Activated T-cell treated with anti-CD3 and anti-CD28 coated beads, Interleukin-2, amount 50 U/mL, for 72 hours (primary cell): ENCODE measurements at places on chromosomes 2 and 18.
A peak's percentile ranks its signal among the peaks of the same experiment; 100 is the strongest.

DNA sequence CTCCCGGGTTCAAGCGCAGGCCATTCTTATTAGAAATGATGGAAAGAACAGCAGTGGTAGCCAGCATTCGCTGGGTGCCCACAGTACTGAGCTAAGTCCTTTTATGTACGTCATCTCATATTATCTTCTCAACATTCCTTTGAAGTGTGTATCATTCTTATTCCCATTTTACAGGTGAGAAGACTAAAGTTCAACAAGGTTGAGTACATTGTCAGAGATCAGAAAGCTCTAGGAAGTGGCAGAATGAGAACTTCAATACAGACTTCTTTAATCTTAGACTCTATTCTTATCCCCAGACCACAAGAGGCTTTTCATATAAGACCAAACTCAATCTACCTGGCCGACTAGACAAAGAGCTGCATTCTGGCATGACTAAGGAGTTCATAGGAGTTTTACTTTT lies 86.7 kb downstream of the NPAS2 start:
- DNase-seq: no peak

- DNase-seq: no peak
Observed at GRCh38 chr2:120936476-120937334, 201.0 kb downstream of the GLI2 start.

GRCh38 chr2:148924514-148925178 lies 49.6 kb downstream of the KIF5C start:
- no peak for DNase-seq

GRCh38 chr2:226790431-226790830 lies 9.2 kb downstream of the IRS1 start:
- no peak for DNase-seq

DNA sequence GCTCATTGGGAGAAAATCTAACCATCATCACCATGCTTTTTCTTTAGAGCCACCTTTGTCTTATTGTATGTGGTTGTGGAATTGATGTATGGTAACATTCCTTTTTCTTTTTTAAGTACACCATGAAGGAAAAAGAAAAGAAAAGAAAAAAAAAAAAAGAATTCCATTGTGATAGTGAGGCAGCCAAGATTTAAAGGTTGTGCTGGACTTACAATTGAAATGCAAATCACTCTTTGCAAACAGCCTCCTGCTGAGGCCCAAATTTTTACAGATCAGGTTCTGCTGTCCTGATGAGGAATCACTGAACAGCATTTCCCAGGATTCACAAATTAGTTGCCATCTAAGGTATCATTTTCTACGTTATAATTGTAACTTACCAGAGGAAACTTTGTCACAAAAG lies 1101.0 kb upstream of the FANCL start:
- no peak for DNase-seq

DNA sequence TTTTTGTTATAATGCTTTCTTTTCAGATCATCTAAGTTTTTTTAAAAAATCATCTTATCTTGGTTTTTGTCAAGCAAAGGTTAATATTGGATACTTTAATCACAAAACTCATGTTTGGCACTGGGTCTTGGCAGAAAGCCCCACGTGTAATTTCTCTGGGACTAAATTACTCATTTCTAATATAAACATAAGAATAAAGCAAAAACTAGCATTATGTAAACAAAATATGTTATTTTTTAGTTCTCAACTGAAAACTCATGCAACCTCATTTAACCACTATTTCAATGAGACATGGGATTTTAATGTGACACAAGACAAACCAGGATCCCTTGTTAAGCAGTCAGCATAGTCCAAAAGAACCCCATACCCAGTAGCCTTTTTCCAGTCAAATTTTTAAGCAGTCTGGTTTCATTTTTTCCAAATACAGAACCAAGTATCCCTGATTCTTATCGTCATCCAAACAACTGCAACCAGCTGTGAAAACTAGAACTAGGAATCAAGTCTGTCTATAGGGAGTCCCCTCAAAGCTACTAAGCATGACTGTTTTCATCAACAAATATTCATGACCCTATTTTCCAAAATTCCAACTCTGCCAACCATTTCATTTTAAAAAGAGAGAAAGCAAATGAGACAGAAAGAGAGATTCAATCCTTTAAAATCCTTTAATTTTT lies 27.1 kb downstream of the PID1 start:
- no peak for DNase-seq

DNA sequence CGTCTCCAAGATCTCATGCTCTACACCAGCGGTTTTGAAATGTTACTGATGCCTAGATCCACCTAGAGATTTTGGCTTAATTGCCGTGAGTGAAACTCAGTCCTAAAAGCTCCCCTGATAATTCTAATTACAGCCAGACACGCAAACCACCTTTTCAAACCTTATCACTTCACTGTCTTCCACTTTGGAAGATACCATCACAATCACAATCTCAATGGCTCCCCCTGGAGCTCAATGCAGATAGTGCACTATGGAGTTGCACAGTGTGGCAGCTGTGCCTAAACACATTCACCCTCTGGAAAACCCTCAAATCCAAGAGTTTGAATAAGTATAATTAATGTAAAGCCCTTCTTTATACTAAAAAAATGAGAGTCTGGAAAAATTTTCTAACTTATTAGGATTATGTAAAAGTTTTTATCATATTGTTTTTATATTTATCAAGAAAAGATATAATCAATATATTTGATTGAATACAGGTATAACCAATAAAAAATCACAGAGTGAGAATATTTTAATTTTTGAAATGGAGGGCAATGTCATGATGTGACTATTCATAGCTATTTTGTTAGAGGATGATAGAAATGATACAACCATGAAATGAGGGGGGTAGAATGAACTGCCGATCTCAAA lies 102.9 kb upstream of the SLC8A1 start:
- peak; percentile 46 for DNase-seq

GRCh38 chr2:69564604-69565003 lies 78.9 kb downstream of the AAK1 start:
- no peak for DNase-seq

GRCh38 chr2:107430006-107430405 lies 396.7 kb upstream of the RGPD4 start:
- DNase-seq: no peak

DNA sequence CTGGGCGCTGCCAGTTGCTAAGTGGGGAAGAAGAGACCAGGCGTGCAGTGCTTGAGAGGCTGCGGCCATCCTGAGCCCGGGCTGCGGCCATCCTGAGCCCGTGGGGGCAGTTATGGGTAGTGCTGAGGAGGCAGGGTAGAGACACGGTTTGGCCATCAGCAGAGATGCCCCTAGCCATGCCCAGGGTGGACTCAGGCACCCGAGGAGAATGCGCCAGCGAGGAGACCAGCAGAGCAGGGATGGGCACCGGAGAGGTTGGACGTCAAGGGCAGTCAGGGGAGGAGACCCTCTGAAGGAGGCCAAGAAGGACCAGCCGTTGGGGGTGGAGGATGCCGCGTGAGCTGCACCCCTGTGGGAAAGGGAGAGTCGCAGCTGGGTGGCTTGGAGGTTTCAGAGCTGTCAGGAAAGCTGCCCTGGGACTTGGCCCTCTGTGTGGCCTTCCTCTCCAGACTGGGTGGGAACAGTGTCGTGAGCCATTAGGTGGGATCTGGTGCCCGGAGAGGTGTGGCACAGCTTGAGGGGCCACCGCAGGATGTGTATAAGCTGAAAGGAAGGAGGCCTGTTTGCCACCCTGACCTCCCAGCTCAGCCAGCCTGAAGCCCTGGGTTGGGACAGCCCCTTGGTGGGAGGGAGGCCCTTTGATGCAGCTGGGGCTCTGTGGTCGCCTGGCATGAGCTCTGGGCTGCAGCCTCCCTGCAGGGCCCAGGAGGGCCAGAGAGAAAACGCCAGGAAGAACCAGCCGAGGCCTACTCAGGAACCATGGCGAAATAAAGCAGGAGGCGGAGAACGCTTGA lies 56.0 kb downstream of the SH3BP4 start:
- no peak for DNase-seq

GRCh38 chr18:23099621-23100020 lies 35.7 kb upstream of the CABLES1 start:
- DNase-seq: no peak

GRCh38 chr2:32383858-32384257 lies 27.0 kb downstream of the BIRC6 start:
- no peak for DNase-seq

DNA sequence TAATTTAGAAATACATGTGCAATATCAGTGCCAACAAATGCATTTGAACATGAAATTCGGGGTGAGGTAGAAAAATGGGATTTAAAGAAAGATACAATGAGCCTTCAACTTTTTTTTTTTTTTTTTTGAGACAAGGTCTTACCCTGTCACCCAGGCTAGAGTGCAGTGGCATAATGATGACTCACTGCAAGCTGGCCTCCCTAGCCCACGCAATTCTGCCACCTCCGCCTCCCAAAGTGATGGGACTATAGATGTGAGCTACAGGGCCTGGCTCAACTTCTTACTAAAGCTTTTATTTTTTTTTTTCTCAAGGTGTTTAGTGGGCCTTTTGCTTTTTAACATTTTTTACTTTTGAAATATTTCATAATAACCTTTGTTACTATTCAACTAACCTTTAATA lies 365.6 kb downstream of the LRRTM4 start:
- no peak for DNase-seq

- DNase-seq: no peak
Observed at GRCh38 chr2:69986691-69987090, 25.3 kb upstream of the ASPRV1 start.

- no peak for DNase-seq
Observed at GRCh38 chr2:11505652-11506610, 27.9 kb upstream of the GREB1 start.

GRCh38 chr2:13524492-13524891 lies 807.8 kb downstream of the TRIB2 start:
- no peak for DNase-seq

DNA sequence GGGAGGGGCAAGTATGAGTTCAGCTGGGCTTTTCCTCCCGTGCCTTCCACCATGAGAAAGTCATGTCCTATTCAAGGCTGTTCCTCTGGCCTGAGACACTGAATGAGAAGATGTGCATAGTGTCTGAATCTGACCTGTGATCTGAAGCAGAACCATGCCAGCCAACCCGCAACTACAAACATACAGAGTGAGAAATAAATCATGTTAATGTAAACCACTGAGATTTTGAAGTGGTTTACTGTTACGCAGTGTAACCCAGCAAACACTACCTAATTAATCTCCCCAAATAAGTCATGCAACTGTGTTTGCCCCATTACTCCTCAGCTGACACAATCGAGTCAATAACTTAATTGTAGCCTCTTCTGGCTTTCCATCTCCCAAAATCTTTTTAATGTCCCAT lies 49.2 kb downstream of the METTL4 start:
- DNase-seq: no peak

GRCh38 chr2:184637781-184638180 lies 39.5 kb downstream of the ZNF804A start:
- DNase-seq: no peak

DNA sequence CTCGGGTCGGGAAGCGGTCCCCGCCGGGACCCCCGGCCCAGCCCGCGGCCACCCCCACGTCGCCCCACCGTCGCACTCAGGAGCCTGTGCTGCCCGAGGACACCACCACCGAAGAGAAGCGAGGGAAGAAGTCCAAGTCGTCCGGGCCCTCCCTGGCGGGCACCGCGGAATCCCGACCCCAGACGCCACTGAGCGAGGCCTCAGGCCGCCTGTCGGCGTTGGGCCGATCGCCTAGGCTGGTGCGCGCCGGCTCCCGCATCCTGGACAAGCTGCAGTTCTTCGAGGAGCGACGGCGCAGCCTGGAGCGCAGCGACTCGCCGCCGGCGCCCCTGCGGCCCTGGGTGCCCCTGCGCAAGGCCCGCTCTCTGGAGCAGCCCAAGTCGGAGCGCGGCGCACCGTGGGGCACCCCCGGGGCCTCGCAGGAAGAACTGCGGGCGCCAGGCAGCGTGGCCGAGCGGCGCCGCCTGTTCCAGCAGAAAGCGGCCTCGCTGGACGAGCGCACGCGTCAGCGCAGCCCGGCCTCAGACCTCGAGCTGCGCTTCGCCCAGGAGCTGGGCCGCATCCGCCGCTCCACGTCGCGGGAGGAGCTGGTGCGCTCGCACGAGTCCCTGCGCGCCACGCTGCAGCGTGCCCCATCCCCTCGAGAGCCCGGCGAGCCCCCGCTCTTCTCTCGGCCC lies 13.6 kb downstream of the SPEG start:
- DNase-seq: no peak

DNA sequence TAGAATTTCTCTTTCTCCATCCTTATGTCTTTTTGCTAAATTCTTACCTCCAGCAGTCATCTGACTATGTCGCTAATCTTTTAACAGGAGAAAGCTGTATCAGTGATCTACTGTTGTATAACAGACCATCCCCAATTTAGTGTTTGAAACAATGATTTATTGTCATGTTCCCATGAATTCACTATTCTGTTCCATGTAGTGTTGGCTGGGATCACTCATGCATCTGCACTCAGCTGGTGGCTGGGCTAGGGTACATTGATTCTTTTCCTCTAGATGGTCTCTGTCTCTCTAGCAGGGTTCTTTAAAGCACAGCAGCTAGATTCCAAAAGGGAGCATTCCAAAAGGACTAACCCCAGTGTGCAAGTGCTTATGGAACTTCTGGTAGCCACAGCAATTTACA lies 184.2 kb upstream of the FANCL start:
- no peak for DNase-seq

GRCh38 chr2:101446869-101447268 lies 28.0 kb downstream of the RFX8 start:
- DNase-seq: peak; percentile 37

- no peak for DNase-seq
Observed at GRCh38 chr2:236693531-236693930, 123.9 kb downstream of the ACKR3 start.

DNA sequence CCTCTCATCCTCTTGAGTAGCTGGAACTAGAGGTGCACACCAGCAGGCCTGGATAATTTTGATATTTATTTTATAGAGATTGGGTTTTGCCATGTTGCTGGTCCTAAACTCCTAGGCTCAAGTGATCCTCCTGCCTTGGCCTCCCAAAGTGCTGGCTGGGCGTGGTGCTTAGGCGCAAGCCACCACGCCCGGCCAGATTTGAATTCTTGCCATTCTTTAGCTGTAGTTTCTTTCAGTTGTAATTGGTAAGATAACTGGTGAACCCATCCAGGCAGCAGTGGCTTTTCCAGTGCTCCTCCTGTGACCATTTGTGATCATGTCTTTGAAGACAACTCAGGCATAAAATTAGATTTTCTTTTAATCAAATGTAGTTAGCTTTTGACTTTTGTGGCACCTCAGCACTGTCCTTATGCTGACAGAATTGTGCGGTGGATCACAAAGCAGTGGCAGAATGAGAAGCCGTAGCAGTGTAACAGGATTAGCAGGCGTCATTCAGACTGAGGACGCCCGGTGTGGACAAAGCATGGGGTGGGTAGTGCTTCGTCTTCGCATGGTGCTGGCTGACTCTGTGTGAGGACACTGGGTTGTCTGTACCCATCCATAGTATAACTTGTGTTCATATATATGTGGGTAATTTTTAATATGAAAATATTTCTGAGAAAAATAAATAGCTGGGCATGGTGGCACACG lies 30.0 kb upstream of the TOGARAM2 start:
- DNase-seq: no peak

- no peak for DNase-seq
Observed at GRCh38 chr2:223972656-223973102, 15.4 kb downstream of the MRPL44 start.
